Stimulated activated CD8-positive, alpha-beta memory T cell treated with anti-CD3 and anti-CD28 coated beads, Interleukin-2, amount 100 ng/mL, for 1 hour (primary cell): ENCODE measurements at places on chromosomes 16 and 17.
A peak's percentile ranks its signal among the peaks of the same experiment; 100 is the strongest.

GRCh38 chr16:69709456-69710084, 16.8 kb downstream of the NQO1 start:
- DNase-seq, result no peak

DNA sequence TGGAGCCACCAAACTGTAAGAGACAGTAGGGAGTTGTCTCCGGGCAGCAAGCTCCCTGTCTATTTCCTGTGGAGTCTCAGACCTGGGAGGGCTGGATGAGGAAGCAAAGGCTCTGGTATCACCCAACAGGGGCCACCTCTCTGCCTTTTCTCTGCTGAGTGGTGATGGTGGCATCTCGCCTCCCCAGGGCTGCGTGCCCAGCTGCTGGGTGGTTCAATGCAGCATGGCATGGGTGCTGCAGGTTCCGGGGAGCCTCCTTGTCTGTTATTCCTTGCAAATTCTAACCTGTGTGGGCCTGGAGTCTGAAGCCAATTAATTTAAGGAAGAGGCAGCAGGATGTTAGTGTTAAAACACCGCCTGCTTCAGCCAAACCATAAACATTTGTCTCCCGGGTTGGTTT, 78.2 kb downstream of the CCDC182 start:
- DNase-seq, result no peak

DNA sequence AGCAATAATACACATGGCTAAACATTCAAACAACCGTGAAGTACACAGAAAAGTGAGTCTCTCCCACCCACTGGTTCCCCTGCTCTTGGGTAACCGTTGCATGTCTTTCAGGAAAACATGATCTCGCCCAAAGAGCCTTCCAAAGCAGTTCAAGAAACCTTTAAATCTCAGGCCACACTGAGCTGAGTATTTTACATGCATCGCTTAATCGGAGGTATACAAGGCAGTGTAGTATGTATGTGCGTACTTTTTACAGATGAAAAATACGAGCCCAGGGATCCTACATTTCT, 741 bp upstream of the DEXI start:
- no peak for DNase-seq

GRCh38 chr17:3810019-3810418, 9.0 kb upstream of the ITGAE start:
- no peak for DNase-seq

DNA sequence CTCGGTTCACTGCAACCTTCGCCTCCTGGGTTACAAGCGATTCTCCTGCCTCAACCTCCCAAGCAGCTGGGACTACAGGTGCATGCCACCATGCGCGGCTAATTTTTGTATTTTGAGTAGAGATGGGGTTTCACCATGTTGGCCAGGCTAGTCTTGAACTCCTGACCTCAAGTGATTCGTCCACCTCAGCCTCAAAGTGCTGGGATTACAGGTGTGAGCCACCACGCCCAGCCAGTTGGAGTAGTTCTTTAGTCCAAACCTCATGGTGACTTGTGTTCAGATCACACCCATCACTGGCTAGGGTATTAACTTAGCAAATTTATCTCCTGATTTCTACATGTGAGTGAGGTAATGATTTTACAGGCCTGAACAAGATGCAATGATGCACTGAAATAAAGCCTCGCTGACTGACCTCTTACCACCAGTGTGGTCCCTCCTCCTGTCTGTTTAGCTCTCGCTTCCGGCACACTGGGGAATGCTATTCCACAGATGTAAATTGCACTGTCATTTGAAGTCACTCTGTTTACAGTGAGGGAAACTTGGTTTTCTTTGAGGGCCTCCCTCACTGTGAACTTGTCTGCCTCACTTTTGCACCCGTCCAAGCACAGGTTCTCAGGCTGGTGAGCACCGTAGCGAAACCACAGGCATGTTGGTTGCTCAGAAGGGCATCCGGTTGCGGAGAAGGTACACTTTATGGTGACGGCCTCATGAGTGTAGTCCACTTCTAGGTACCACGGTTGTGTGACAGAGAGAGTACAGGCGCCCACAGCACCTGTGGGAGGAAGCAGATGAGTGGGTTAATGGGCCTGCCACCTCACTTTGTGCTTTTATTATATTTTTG, 5.5 kb downstream of the IGSF6 start:
- DNase-seq, result peak; percentile 46

- no peak for DNase-seq
Measured at GRCh38 chr17:18377437-18378204, at the start of gene EVPLL. Gene EVPLL, plus strand, starts transcription at chr17:18377778. Its CDS starts 3,160 bp downstream, at chr17:18380938.
